DND-41 (cell line): ENCODE measurements at places on chromosomes 4 and X.
A peak's percentile ranks its signal among the peaks of the same experiment; 100 is the strongest.

DNA sequence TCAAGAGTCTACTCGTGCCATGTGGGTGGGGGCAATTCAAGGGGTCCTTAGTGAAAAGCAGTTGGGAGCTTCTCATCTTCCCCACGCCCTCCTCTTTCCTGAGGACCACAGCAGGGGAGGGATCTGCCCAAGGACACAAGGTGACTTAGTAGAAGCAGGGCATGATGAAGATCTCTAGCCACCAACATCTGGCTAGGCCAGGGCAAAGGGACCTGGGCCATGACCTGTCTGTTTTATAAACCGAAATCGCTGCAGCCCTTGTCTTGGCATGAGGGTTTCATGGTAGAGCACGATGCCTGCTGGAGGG, 5.1 kb downstream of the G6PD start:
- DNase-seq: no peak

DNA sequence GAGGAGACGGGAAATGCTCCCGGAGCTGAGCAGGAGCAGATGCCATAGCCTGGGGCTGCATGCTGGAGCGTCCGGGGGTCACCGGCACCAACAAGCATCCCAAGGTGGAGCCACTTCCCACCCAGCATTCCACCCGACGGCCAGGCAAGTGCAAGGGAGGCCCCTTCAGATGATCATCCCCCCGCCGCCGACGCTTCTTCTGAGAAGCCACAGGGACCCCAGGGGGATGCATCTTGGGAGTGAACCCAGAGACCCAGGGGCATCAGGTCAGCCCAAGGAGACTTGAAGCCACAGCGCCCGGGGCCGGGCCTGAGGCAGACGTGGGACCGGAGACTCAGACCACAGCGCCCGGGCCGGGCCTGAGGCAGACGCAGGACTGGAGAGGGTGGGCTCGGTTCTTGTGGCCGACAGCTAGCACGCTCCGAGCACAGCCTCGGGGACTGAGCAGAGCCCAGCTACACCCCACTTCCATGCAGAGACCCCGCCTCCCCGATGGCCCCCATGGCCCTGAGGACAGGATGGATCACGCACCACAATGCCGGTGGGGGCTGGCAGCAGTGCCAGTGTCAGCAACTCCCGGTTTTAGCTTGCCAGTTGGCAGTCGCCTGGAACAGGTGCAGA, 33.0 kb upstream of the CPLX1 start:
- no peak for DNase-seq

- DNase-seq: no peak
Measured at GRCh38 chr4:81919223-81919622, 447.5 kb upstream of the RASGEF1B start.

GRCh38 chr4:48137846-48138245, 3.8 kb upstream of the TXK start:
- DNase-seq: no peak

- no peak for DNase-seq
Measured at GRCh38 chr4:33948921-33949320, 2295.4 kb downstream of the ARAP2 start.

DNA sequence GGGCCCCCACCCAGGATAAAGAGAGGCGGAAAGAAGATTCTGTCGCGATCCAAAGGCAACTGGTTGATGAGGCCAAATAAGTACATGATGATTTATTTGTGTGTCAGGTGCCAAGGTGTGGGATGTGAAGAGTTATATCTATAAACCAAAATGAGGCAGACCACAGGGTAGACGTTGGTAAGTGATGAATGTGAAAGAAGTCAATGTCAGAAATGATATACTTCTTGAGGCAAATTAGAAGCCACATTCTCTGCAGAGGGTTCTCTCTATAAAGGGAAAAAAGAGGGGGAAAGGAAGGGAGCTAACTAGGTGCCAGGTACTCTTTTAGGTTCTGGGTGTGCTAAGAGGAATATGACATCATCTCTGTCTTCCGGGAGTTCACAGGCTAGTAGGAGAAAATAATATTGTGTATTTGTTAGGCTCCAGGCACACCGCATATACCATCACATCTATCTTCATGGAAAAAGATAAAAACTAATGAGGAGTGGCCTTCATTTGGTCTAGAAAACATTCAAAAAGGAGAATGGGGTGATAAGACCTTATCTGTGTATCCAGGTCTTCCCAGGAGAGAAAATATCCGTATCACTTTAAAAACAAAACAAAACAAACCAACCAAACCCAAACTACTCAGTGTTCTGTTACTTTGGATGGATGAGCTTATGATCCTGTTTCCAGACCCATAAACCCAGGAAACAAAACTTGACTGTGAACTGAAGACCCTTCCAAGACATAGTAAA, 4.8 kb upstream of the SH2D1A start:
- DNase-seq: no peak

GRCh38 chr4:108890484-108890881, 127.6 kb upstream of the ETNPPL start:
- no peak for DNase-seq

DNA sequence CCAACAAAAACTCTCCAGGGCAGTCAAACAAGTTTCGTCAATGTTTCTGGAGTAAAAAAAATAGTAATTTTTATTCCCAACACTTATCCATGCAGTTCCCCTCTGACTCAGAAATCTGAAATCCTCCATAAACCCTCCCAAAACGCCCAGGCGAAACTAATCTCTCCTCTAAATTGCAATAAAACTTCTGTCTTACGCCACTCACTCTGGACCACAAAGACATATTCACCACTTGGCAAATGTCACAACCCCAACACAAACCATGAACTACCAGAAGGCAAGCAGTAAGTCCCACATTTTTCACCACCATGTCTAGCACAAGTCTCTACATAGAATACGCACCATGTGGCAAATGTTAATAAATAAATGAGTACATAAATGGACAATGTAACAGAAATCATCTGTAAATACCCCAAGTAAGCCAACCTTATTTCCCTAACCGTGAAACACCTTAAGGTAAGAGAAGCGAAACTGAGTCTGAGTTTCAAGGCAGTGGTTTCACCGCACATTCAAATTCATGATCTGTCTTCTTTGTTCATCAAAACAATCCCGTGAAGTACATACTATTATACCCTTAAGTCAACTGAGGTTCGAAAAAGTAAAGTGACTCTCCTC, 1.6 kb downstream of the PAPSS1 start:
- DNase-seq: no peak

- DNase-seq: no peak
Measured at GRCh38 chrX:45422216-45422925, 221.7 kb upstream of the DIPK2B start.

DNA sequence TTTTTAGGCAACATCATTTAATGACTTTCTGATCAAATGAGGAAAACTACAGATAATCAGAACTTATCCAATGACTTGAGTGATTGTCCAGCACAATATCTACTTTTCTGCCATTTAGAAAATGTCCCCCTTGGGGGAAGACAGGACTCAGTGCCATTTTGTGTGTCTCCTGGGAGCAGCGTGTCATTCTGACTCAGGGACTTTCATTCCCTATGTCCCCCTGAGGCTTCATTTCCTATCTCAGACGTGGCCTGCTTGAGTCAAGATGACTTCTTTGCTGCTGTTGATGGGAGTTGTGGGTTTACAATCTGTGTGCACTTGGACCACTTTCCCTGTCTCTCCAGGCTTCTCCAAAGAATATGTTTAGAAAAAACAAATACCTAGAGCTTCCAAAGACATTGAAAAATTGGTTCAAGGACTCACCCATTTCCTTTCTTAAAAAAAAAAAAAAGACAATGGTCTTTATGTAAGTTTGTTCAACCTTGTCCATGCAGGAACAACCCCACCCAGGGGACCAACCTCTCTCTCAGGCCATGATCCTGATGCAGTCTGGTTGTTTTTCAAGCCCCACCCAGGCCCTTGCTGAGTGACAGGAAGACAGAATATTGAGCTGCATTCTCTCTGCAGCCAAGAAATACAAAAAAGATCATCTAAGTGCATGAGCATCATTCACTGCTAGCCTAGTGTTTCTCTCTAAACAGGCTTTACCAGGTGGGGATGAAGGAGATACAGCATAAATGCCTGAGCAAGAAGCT, 34.3 kb upstream of the TMEM154 start:
- no peak for DNase-seq

GRCh38 chr4:11455201-11455835, 26.6 kb upstream of the HS3ST1 start:
- no peak for DNase-seq

DNA sequence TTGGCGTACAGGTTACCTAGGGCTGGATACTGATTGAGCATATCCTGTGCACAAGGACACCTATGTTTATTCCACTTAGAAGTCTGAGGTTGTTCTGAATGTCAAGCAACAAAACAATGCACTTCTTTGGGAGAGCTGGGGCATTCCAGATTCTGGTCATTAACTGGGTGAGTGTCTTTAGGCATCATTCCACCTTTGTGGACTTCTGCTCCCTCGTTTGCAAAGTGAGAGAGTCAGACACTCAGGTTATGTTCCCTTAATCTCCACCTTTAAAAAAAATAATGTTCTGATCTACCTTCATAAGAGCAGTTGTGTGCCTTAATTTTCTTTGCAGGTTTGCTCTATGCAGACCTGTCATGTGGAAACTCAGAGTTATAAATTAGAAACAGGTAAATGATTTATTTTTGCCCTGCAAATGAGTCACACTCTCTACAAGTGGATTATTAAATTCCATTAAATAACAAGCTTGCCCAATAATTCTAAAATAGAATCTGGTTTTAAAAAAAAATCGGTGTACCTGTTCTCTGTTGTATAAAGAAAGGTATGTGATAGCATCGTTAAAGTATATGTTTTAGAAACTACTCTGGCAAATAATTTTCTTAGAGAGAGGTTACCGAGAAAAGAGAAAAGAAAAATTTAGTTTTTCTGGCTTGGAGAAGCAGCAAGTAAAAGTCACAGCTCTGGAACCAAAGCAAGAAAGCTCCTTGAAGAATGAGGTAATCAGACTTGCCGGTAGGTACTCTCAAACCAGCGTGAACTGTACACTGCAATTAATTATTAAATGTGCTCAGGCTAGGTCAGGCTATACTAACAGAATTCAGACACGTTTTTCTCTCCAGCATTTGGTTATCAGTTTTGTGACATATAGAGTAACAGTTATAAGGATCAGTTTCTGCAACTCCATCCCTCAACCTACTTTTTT, 93.2 kb downstream of the SORBS2 start:
- DNase-seq: no peak

- DNase-seq: no peak
Measured at GRCh38 chrX:134013092-134013497, 27.7 kb upstream of the GPC3 start.

GRCh38 chrX:120749141-120749846, 119.4 kb upstream of the C1GALT1C1 start:
- peak; percentile 80 for DNase-seq

DNA sequence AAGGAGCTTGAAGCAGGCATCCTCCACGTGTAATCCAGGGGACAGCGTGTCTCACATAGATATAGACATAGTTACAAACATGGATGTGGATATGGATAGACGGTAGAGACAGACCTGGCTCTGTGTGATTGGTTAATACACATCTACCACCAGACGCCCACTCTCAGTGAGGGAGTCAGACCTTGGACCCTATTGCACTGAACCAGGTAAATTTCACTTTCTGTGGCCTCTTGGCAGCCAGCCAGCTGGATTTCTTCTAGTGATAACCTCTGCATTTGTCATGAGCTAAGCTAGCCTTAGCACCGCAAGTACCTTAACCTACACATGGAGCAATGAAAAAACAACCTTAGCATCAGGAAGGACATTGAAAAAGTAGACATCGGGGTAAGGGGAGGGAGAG, 79.2 kb upstream of the ACSL4 start:
- no peak for DNase-seq

DNA sequence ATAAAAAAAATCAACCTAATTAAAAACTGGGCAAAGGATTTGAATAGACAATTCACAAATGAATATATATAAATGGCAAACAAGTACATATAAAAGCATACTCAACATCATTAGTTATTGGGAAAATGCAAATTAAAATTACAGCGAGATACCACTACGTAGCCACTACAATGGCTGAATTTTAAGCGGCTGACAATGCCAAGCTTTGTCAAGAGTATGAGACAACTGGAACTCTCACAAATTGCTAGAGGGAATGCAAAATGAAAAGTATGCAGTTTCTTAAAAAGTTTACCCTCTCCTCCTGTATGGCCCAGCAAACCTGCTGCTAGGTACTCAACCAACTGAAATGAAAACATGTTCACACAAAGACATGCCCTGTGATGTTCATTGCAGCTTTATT, 34.8 kb downstream of the ZFP42 start:
- no peak for DNase-seq

- DNase-seq: no peak
Measured at GRCh38 chrX:73448379-73448778, 1.5 kb downstream of the CDX4 start.

- DNase-seq: no peak
Measured at GRCh38 chr4:7135389-7135746, 57.0 kb upstream of the SORCS2 start.

DNA sequence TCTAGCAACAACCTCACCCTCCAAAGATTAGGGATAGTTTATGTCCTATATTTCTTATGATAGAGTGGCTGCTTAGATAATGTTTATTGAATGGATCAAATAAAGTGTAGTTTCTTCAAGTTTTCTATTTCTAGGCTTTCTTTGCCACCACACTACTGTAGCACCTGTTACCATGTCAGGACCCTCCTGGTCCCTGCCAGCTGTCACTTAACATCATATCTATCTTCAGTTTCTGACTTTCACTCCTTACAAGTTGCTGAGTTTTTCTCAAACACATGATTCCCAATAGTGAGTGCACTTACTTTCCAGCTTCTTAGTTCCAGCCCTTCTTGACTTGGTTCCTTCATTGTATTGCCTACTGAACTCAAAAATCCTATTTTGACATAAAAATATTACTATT, 593.9 kb upstream of the PITX2 start:
- DNase-seq: no peak

GRCh38 chr4:86960557-86960961, 25.7 kb downstream of the AFF1 start:
- DNase-seq: peak; percentile 33
